ENCODE measurements at places on chromosomes 12 and 14.

DNA sequence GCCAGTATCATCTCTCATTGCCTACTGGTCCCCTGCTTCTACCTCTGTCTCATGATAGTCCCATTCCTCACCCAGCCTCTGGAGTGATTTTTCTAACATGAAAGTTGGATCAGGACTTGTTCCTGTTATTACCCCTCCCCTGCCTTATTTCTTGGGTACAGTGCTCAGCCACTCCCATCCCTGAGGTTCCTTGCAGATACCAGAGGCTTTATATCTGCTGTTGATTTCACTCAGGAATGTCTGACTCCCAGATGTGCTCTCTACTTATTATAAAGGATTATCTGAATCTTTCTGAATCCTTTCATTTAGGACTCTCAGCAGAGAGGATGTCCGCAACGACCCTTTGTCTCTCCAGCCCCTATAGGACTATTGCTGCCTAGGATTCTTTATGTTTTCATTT, 111.2 kb downstream of the LRRK2 start:
- no peak for DNase-seq

DNA sequence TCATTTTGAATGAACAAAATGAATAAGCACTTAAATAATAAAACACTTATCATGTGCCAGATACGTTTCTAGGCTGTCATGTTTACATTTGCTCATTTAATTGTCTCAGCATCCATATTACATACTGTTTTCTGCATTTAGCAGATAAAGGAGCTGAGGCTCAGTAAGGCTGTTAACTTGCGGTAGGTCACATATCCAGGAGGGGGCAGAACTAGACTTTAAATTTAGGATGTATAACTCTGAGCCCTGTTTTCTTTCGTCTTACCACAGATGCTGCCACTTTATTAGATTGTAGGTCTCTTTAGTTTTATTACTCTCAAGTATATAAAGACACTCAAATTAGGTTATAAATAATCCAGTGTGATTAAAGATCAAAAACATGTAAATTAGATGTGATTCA, 17.7 kb downstream of the IRAK4 start:
- peak; percentile 34 for DNase-seq

DNA sequence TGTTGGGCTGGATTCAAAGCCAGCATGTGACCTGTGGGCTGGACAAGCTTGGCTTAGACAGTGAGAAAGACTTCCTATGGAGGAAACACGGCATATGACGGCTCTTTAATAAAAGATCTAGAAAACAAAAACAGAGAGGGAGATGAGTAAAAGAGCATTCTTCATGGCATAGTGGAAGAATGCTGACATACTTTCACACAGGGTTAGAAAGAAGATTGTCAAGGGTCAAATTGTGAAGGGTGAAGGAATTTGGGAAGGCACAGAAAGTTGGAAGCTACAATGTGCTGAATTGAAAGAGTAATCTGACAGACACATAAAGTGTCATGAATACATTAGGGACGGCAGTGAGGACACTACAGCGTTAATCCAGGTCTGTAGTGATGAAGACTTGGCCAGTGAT, 63.4 kb downstream of the GALNT4 start:
- no peak for DNase-seq

DNA sequence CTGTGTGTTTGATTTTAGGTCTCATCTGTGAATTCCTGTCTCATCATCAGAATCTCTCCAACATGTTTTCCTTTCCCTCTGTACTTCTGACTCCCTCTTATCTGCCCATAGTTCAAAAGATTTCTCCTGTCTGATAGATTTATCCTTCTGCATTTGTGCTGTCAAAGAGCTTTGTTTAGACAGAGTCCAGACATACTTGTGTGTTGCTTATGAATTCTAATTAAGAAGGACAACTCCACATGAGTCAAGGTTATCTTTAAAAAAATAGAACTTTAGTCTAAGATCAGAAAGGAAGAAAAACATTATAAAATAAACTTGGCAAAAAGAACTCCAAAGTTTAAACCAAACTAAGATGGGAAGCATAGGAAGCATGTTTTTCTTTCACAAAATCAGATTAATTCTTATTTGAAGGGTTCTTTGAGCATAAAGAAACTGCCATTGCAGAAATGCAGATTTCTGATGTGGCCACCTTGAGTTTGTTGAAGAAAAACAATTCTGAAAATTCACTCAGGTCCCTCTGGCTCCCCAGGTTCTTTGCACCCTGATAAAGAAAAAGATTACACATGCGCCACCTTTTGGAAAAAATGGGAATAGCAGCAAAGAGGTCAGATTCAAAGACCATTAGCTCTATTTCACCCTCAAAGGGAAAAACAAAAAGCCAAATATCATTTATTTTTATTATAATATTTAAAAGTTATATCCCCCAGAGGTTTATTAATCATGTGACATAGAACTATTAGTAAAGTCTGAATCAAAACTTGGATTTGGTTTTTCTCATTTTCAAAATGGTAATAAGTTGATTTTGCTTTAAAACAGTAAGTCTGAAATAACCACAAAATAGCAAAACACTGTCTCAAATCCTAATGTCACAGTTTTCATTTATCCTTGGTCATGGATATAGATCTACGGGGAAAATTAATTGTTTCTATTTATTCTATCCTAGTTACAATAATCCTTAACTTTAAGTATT, 143.7 kb upstream of the DCN start:
- peak; percentile 39 for DNase-seq

- DNase-seq: no peak
Observed at GRCh38 chr12:2319737-2320506, 267.1 kb downstream of the CACNA1C start.

- peak; percentile 5 for DNase-seq
Observed at GRCh38 chr12:6929466-6930452, 2.0 kb downstream of the ATN1 start.

DNA sequence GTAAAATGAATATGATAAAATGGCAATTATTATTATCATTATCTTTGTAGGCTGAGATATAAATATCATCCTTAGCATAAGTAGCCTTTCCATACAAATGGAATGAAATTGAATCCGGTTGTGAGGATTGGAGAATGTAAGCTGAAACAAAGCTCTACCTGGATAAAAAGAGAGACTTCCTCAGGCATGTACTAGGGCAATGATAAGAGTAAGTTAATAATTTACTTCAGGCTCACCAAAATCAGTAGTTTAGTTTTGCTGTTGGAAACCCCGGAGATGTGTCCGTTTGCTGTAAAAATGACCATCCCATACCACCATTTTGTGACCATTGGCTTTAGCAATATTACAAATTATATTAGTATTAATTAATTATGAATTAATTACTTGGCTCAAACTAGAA, 96.3 kb downstream of the C12orf75 start:
- DNase-seq: no peak

DNA sequence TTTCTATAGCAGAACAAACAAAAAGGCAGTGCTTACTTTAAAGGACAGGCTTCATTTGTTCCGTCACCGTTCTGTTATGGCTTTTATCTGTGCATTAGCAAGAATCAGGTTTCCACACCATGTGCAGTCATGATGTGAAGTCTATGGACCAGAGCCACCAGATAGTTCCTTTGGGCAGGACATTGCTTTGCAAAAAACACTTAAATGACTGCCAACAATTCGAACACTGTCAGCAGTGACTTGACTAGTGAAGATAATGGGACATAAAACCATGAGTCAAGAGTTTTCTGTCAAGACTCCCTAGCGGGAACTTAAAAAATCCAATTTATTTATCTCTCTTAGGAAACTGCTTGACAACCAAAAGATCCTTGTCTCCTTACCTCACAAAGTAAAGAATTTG, 80.3 kb downstream of the NKX2-1 start:
- no peak for DNase-seq

DNA sequence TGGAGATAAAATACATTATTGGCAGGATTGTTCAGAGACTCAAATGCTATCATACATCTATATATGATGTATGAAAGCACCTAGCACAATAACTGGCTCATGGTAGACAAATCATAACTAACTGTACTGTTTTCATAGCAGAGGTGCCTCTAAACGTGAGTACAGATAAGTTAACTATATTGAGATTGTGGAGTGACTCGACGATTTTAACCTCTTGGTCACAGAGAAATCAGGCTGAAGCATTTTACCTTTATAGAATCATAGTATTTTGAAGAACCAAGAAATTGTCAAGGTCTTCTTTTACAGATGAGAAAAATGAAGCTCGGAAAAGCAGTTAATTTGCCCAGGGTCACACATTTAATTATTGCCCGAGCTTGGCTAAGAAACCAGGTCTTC, 666 bp upstream of the DERA start:
- no peak for DNase-seq

DNA sequence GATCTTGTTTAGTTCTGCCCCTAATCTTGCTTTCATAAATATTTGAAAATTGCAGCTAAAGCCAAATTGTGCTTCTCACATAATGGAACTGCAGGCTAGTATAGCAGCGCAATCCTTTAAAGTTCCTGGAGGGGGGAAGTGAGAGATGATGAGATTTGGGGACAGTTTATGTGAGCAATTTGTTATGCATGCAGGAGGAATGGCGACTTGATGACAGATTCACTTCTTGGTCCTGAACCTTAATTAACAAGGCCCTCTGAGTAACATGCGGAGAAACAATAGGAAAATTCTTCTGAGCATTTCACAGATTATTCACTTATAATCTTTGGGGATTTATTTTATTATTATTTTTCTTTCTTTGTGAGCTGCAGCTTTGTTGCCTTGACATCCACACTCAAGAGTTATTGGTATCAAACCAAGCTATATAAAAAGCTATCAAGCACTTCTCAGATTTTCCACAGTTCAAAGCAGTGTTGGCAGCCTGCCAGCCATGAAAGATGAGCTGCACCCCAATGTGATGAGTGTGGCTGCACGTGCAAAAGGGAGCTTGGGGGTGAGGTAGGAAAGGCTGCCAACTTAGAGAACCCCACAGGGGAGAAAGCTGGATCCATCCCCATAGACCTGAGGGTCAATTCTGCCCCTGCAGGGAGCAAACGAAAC, 1662.2 kb upstream of the FLRT2 start:
- no peak for DNase-seq

- DNase-seq: no peak
Observed at GRCh38 chr12:1821805-1822204, 1.4 kb downstream of the LRTM2 start.

DNA sequence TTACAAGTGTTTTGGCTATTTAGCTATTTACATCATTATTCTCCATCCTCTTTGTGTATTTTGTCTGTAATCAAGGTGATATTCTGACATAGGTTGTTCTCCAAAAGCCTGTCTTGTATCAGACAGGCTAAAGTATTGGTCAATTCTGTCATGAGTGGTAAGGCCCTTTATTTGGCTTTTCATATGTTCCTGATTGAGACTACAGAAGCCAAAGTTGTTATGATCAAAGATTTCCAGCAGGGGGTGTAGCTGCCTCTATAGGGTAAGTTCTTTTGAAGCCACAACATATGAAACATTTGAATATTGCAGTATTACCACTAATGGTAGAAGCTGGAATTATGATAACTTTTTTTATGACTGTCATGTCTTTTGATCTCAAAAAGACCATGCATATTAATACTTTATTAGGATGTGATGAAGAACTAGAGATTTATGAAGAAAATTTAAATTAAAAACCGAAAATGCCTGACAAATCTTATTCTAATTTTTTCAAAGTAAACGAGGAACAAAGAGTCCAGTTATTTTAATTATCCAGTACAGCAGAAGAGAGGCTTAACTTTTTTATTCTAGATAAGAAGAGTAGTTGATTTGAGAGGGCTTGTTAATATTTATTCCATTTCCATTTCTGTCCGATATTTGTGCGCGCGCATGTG, 3.4 kb upstream of the ARHGAP5 start:
- peak; percentile 72 for DNase-seq

DNA sequence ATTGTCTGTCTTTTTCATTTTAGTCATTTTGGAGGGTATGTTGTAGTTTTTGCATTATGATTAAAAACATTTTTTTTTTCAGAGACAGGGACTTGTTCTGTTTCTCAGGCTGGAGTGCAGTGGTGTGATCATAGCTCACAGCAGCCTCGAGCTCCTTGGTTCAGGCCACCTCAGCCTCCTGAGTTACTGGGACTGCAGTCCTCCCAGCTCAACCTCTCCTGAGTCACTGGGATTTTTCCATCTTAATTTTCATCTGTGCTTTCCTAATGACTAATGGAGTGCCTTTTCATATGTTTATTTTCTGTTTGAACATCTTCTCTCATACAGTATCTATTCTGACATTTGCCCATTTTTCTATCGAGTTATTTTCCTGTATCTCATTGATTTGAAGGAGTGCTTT, 52.6 kb downstream of the DYRK2 start:
- DNase-seq: no peak

DNA sequence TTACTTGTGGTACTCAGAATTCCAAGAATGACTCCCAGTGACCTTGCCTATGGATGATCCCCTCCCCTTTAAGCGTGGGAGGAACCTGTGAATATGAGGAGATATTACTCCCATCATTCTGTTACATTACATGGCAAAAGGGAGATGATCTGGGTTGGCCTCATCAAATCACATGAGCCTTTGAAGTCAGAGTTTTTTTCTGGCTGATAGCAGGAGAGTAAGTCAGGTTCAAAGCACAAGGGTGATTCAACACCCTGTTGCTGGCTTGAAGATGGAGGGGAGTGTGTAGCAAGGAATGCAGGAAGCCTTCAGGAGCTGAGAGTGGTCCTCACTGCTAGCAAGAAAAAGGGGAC, 9.1 kb upstream of the MDM2 start:
- DNase-seq: no peak

DNA sequence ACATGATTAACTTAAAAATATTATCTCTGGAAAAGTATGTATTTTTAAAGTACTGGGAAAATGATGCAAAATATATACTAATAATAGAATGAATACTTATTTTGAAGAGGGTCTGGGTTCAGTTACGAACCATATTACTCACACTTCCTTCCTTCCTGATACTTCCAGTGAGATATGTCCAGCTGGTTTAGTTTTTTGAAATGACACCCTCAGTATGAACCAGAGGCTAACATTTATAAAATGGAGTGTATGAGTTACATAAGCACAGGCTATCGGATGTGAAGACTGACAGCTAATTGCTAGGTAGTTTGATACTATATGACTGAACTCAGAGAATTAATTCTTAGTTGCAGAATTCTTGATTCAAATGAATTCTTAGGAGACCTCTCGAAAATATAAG, 122.9 kb downstream of the OTOGL start:
- DNase-seq: no peak

- DNase-seq: no peak
Observed at GRCh38 chr12:121461048-121461447, 61.1 kb downstream of the RNF34 start.

GRCh38 chr12:76915361-76916169, 36.7 kb upstream of the CSRP2 start:
- no peak for DNase-seq

- peak; percentile 77 for DNase-seq
Observed at GRCh38 chr12:108838194-108839017, 19.0 kb downstream of the SSH1 start.

- no peak for DNase-seq
Observed at GRCh38 chr14:67426161-67426560, 14.2 kb upstream of the PLEK2 start.
